ENCODE measurements at places on chromosomes 16 and 17.

GRCh38 chr17:65020284-65020683, 36.3 kb downstream of the GNA13 start:
- no peak for DNase-seq

- DNase-seq, result no peak
Observed at GRCh38 chr16:56836410-56837230, 28.4 kb upstream of the SLC12A3 start.

DNA sequence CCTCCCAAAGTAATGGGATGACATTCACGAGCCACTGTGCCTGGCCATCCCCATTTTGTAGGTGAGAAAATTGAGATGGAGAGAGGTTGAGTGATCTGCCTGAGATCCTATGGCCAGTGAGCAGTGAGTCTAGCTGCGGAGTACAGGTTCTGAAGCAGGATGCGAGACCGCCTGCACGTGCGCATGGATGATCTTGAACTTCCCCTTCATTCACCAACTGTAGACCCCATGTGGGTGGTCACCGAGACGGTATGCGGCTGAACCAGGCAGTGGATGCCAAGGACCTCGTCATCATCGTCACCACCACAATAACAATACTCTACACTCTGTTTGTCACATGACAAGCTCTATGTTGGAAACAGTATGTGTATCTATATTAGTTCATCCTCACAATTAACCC, 6.2 kb upstream of the SPNS3 start:
- no peak for DNase-seq

DNA sequence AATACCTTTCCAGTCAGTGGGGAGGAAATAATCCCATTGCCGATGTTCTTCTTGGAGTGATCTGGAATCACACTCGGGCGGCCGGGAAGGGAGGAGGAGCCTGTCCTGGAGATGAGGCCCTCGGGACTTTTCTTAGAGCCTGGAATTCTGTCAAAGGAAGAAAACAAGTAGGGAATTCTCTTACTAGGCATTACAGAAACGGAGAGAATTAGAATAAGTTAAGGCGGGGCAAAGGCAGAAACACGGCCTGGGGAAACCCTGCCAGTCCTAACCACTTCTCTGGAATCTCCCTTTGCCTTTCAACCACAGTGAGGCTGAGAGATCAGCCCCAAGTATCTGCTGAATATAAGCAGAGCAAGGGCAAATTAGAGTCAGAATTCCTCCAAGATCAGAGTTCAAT, 27.8 kb downstream of the USP36 start:
- DNase-seq, result no peak

DNA sequence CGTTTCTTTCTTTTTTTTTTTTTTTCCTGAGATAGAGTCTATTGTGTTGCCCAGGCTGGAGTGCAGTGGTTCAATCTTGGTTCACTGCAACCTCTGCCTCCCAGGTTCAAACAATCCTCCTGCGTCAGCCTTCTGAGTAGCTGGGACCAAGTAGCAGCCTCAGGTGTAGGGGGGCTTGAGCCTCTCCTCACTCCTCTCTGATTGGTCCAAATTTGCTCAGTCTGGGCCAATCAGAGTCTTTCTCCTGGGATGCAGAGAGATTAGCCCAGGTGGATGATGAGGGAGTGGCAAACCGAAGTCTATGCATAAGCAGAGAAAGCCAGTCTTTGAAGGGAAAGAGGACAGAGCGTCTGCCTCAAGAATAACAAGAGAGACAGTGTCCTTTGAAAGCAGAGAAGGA, 99.0 kb downstream of the BMERB1 start:
- DNase-seq, result no peak

DNA sequence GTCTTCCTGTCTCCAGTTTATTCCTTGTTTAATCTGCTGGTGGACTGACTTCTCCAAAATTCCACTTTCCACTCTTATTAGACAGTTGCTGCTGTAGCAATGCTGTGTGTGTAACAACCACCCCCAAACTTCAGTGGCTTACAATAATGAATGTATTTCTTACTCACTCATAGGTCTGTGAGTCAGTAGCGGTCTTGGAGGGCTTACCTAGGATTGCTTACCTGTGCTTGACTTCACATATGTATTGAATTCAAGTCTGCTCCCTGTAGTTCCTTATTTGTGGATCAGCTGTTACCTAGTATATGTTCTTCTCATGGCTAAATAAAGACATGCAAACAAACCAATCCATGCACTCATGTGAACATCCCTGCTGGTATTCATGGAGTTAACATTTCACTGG, 224.6 kb downstream of the MAP2K6 start:
- DNase-seq, result no peak

GRCh38 chr16:4372578-4373355, 1.1 kb downstream of the VASN start:
- DNase-seq, result no peak

DNA sequence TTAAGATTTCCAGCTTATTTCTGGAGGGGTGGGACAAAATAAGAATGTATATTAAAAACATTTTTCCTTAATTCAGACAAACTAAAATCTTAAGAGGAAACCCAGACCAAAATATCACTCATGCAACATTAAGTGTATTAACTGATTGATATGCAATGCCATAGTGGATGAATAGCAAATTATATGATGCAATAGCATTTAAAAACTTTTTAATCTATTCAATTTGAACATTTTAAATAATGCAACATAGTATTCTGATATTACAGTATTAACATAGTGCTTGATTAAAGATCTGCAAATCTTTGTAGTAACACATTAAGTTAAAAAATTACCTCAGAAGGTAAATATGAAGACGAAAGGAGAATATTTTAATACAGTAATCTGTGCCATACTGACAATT, 15.3 kb upstream of the INTS2 start:
- no peak for DNase-seq

DNA sequence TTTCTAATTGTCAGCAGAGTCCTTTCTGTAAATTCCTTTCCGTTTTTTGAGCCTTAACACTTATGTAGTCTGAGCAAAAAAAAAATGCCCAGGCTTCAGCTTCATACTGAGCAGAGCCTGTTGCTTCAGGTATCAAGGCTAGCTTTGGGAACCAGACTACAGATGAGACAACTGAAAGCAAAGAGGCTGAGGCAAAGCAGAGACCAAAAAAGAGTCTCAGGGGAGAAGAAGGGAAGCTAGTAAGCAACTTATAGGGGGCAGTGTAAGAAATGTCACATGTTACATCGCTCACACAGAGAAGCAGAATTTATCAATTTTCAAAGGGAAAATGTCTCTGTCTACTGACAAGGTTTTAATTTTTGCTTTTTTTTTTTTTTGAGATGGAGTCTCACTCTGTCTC, 3.3 kb downstream of the HASPIN start:
- no peak for DNase-seq

GRCh38 chr16:1211451-1212268, 13.4 kb downstream of the TPSG1 start:
- DNase-seq, result no peak

DNA sequence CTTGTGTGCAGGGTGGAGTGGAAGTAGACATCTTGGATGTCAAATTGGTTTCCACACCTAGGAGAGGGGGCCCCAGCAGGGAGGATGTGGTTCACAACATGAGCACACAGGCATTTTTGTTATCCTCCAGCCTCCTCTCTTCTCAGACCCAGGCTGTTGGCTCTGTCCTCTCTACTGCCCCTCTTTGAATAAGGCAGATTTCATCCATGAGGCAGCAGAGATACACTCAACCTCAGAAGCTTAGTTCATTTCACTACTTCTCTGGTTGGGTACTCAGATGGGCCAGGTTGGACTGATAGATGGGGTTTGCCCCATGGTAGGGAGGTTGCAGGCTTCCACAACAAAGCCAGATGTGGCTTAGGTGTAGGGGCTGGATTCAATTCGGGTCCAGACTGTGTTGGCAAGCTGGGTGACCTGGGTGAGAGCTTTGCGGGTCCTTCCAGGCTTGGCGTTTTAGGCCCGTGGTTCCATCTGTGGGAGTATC, 22.2 kb upstream of the NFATC3 start:
- DNase-seq, result no peak

DNA sequence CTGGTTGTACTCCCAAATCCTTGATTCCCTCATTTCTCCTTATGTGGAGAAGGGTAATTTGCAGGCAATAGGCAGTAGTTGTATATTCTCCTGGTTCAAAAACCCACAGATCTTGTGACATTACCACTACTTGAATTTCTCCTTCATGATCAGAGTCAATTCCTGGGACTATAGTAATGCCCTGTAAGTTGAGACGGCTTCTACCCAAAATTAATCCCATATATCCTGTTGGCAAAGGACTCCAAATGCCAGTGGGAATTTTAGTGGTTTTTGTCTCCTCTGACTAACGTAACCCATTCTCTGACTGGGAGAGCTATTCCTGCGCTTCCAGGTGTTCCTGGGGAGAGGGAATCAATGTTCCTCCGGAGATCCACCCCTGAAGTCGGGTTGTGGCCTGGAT, 11.6 kb upstream of the ZNF689 start:
- no peak for DNase-seq

DNA sequence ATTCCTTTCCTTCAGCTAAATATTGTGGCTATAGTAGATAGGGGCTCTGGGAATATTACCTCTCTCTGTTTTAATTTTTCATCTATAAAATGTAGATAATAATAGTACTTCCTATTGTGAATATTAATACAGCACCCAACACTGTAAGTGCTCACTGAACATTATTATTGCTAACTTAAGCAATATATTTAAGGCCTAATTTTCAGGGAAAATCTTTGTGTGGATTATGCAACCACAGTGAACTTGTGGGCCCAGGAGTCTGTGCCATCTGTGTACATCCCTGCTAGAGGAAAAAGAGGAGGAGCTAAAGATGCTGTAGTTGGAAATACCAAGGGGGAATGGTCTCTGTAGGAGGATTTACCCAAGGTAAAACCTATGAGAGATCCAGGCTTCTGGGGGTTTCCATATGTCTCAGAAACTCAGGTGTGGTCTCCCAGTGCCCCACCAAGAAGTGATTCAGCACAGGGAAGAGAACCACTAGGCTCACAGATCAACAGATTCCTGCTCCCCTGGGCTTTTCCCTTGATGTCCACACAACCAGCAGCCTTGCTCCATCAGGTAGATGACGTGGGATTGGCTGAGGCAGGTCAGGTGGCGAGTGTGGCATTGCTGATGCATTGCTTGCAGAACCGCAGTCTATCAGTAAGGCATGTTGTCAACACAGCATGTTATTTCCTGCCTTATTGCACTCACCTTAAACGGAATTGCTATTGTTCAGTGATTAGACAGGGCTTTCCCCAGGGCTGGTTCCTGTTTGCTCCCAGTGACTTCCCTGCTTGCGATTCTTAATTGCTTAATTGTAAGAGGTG, 1.6 kb upstream of the N4BP1 start:
- peak; percentile 53 for DNase-seq

GRCh38 chr16:8867932-8868415, 832 bp downstream of the CARHSP1 start:
- DNase-seq, result no peak

- peak; percentile 44 for DNase-seq
Observed at GRCh38 chr17:68290268-68290954, 516 bp downstream of the SLC16A6 start.

DNA sequence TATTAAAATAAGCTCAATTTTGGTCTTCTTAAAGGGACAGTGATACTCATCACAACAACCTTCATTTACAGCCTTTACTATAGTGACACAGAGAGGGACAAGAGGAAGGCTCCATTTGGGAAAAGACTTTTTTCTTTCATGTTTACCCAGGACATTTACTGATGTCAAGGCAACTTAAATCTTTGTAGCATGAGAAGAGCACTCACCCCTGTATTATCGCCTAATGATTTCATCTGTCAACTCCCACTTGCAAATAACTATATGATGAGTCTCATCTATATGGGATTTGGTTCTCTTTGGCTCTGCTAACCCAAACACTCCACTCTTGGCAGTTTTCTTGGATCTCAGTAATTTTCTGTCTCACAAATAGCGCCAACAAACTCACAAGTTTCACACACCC, 24.1 kb downstream of the BLMH start:
- DNase-seq, result no peak

- DNase-seq, result no peak
Observed at GRCh38 chr16:27920391-27920891, 143.1 kb downstream of the GSG1L start.

DNA sequence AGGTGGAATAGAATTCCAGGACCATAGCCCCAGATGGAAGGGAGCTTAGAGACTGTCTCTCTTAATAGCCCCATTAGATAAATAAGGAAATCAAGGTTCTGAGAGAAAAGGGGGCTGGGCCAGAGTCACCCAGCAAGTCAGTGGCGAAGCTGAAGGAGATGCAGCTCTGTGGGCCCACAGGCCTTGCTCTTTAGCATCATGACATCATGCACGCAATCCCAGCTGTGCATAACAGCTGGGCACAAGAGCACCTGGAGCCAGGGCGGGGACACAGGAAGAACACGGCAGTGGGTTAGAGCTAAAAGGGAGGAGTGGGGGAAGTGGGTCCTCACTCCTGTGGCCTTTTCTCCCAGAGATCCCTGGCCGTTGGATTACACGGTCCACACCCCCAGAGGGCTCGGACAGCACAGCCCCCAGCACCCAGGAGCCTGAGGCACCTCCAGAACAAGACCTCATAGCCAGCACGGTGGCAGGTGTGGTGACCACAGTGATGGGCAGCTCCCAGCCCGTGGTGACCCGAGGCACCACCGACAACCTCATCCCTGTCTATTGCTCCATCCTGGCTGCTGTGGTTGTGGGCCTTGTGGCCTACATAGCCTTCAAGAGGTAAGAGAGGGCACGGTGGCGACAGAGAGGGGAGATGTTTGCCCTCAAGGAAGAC, 15.1 kb downstream of the NGFR start:
- no peak for DNase-seq

GRCh38 chr17:34173241-34173640, 81.8 kb upstream of the CCL2 start:
- DNase-seq, result no peak

- DNase-seq, result no peak
Observed at GRCh38 chr17:57515662-57516211, 229.4 kb downstream of the CCDC182 start.

DNA sequence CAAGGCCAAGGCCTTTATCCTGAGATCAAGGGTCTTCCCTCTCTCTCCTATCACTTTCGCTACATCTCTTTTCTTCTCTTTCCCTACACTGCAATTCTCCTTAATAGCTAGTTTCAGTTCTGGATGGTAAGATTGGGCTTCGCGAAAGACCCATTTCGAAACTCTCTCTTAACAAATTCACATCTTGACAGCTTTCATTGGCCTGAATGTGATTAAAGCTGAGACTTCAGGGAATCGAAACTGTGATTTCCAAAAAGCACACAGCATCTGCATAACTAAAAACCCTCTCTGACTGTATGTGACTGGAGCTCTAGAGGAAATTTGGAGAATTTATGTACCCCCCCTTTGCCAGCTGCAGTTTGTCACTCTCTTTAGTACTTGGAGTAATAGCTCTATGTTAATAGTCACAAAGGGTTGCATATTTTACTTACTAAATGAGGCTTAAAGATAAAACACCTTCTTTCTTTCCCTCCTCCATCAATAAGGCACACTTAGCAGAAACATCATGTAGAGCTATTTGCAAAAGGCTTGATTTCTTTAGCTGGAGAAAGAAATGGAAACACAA, 105.3 kb upstream of the FAM20A start:
- no peak for DNase-seq

Data from GM10248 (cell line).